ENCODE measurements at places on chromosomes 7 and 10.

DNA sequence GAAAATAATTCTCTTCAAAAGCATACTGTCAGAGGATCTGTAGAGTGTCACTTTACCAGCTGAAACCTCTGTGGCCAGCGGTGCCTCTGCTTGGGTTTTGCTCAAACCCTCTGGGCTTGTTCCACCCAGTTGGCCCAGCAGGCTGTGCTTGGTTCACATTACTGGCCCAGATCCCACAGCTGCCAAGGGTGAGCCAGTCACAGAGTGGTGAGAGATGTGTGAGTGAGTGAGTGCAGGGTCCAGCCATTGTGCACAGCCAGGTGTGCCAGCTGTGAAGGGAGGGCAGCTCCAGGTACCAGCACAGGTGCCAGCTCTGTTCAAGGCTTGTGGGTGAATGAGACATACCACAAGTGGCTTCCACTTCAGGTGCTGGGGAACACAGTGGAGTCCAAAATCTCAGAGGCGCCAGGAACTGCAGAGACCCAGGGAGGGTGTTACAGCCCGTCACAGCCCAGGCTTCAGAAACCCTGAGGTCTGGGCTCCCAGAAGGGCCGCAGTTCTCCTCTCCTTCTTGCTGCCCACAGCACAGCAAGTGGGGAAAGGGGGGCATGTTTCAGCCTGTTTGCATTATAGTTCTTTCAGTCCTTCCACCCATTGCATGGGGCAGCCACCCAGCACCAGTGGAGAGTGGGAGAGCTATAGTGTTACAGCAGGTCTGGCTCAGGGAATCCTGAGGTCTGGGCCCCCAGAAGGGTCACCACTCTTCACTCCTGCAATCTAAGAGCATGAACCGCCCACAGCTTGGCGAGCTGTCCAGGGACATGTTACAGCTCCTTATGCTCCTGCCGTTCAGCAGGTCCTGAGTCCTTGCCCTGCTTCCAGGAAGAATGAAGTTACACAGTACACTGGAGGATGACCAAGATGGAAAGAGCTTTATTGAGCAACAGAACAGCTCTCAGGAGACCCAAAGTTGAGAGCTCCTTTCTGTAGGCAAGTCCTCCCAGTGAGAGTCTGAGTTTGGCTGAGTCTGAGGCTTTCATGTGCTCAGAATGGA lies 931.7 kb upstream of the SORCS1 start:
- no peak for DNase-seq

GRCh38 chr10:77162697-77163096 lies 474.9 kb downstream of the KCNMA1 start:
- DNase-seq, result no peak

GRCh38 chr7:5543361-5543760 lies 119.7 kb upstream of the TNRC18 start:
- DNase-seq, result no peak

- DNase-seq, result no peak
Observed at GRCh38 chr7:155212301-155213015, 85.2 kb upstream of the INSIG1 start.
